PC-9 (cell line): ENCODE measurements at places on chromosomes 2 and 18. TPM values are rescaled to one million over a fixed set of nuclear protein-coding genes. Genes with fewer than 3 reads are reported as not detected.
A peak's percentile ranks its signal among the peaks of the same experiment; 100 is the strongest.

Gene CERKL
- 1.5 and 1.6 TPM in 2 replicates for total RNA-seq

Gene SLC8A1
- 6.5 and 13.5 TPM in 2 replicates for total RNA-seq

Gene CNDP1
- total RNA-seq: not detected in 2 replicates

DNA sequence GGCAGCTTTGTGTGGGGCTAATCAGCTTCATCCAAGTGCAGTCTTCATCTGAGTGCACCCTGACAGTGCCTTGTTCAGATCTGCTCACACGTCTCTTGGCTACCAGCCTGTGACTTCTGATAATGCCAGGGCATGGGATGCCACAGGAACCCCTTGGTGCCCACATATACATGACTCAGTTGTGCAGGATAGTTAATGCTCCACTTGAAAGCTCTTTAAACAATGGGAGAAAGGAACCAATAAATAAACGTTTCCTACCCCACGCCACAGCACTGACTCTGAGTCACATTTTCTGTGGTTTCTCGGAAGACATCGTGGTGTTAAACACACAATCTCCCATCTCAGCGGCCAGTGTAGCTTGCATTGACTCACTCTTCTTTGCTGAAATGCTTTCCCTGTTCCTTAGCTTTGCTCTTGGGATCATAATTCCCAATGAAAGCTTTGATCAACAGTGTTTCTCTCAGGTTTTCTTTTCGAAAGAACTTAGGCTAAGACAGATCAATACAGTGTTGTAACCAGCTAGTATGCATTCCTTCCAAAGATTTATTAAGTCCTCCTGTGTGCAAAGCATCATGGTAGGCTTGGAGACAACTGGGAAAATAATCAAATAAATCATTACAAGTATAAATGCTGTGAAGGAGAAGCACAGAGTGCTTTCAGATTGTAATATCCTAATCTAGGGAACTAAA is 142.0 kb downstream of the COPS8 start:
- peak; percentile 46 for DNase-seq

- DNase-seq: no peak
These were observed 103.4 kb downstream of the ABI2 start for GRCh38 chr2:203431391-203432185.
